ENCODE measurements at places on chromosomes 12 and 14. TPM values are rescaled to one million over a fixed set of nuclear protein-coding genes. Genes with fewer than 3 reads are reported as not detected.

GRCh38 chr12:9908350-9908749 lies 23.8 kb downstream of the CLEC2A start:
- no peak for DNase-seq

GRCh38 chr12:49948866-49949845 lies 1.4 kb upstream of the AQP2 start:
- no peak for DNase-seq

DNA sequence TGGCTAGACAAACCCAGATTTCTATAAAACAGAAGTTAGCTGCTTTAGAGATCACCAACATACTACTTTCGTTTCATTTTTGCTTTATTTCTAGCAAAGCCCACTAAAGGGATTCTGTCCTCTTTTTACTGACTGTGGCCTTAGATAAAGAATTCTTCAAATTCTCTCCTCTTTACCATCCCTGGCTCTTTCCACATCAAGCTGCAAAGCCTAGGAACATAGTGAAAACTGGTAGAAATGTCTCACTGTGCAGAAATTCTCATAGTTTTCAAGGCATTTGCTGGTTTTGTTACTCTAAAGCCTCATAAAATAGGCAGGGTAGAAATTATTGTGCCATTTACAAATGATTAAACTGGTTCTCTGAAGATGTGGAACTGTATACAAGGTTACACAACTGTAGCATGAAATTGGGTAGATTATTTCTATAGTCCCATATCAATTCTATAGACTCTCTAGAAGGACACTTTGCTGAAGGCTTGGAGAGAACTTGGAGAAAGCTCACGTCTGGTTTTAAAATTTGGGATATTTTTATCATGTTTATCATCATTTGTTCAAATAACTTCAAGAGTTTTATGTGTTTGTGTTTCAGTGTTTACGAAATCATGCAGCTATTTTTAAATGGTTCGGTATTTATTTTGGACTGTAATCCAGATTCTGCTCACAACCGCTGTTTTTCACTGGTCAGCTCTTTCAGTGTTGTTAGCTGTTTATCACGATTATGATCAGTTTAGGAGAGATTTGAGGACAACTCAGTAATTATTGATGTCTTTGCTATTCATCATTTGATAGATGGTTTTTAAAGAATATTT lies 36.7 kb upstream of the CSRP2 start:
- no peak for DNase-seq

GRCh38 chr12:131597333-131597732 lies 113.6 kb upstream of the SFSWAP start:
- DNase-seq, result no peak

SERPINA1 gene
- total RNA-seq, result 15.2 TPM

- no peak for DNase-seq
Measured at GRCh38 chr14:34376649-34377267, 85.3 kb downstream of the SPTSSA start.

DNA sequence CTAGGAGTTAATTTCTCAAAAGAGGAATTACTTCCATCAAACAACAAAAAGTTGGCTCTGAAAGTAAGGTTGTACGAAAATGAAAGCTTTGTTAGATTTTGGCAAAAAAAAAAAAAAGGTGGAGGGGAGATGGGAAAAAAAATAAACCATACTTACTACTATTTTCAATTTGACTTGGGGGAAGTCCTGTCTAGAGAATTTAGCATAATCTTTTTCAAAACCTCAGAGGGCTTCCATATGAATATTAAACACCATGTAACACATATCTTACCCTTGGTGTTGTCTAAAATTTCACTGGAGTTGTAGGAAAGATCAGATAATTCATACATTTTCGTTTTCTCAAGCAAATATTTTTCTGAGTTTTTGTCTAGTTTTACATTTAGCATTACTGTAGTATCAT lies 17.5 kb downstream of the GRIP1 start:
- no peak for DNase-seq
